ENCODE measurements at places on chromosomes 6 and 20.

GRCh38 chr20:37798312-37798711, 104.5 kb downstream of the CTNNBL1 start:
- no peak for DNase-seq
- H3K4me3 ChIP-seq = no peak overlapping the region
- H3K36me3 ChIP-seq = peaks cover 34% of the 10 kb centered on the region
- no peak overlapping the region for H3K27ac ChIP-seq
- H3K27me3 ChIP-seq = no peaks in the 10 kb centered on the region

- H3K4me1 ChIP-seq = peaks cover 52% of the 10 kb centered on the region
- H3K4me3 ChIP-seq = no peak overlapping the region
- H3K36me3 ChIP-seq = peaks cover 61% of the 10 kb centered on the region
- DNase-seq = no peak
Measured at GRCh38 chr6:36610956-36611336, 16.8 kb downstream of the SRSF3 start.

- peaks cover 28% of the 10 kb centered on the region for H3K4me1 ChIP-seq
- H3K36me3 ChIP-seq = peaks cover 4% of the 10 kb centered on the region
- no peak for DNase-seq
Measured at GRCh38 chr6:154731296-154732218, 1.7 kb upstream of the SCAF8 start.

DNA sequence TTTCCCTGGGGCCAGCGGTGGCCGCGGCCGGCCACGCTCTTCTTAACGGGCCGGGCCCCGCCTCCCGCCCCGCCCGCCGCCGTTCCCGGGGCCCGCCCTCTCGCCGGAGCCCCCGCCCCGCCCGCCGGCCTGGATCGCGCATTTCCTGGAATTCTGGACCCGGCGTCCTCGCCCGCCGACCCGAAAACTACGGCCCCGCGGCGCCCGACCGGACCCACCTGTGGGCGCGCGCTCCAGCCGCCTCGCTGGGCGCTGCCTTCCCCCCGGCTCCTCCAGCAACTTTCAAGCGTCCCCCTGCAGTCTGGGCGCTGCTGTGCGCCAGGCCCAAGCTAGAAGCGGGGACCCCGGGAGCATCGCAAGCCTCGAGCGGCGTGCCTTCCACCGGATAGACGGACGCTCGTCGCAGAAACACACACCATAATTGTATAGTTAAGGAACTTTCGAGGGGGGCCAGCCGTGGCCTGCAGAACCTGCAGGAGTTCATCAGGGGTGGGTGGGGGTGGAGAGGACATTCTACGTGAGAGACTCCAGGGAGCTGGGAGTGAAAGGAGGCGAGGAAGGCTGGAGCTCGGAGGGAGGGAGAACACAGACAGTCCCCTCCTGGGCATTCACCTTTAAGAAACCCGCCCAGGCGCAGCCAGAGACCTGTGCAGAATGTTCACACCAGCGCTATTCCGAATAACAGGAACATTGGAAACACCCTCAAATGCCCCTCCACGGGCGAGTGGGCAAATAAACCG, at the start of gene ADA:
Gene ADA, minus strand, starts transcription at position 16 of the 740 bp plus-strand sequence. CDS start 92 bp downstream, outside the sequence.
- H3K4me3 ChIP-seq = peak within 1 kb of the TSS; percentile 87
- no peaks in the 10 kb centered on the region for H3K27me3 ChIP-seq
- no peaks in the 10 kb centered on the region for H3K36me3 ChIP-seq
- H3K27ac ChIP-seq = peak within 1 kb of the TSS; percentile 76
- DNase-seq = peak; percentile 46
